Stimulated activated CD4-positive, alpha-beta T cell treated with anti-CD3 and anti-CD28 coated beads, Interleukin-4, amount 100 ng/mL, for 1 hour (primary cell): ENCODE measurements at places on chromosomes 4 and X.

DNA sequence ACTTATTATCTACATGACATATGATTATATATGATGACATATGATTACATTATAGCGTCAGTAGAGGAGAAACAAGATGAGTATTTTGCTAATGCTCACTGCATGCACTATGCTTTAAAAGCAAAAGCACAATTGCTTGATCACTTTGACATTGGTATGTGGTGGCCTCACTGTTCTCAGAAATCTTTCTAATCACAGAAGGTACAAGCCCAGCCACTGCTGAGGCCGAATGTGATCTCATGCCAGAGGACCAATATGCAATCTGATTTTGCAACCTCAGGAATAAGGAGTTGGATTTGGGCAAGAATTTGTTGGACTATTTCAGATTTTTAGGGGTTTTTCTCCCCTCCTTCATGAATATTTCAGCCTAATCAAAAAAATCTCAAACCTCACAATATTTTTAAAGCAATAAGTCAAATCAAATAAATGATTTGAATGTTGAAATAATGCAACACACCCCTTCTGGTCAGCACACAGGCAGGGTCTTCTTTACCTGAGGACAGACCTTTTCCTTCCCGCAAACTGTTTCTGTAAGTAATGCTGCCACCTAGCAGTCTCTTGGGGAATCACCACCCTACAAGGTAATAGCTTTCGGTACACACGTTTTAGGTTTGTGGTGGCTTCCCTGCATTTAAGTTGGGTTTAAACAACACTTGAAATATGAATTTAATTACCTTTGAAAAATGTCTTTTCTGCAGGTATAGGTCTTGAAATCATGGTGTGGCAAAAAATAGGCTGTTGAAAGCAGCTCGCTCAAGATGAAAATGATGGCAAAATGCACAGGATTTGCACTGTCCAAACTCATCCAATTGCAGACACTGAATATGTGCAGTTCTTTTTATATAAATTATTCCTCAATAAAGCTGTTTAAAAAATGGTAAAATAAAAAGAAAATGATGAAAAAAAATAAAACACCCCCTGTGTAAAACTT lies 4.8 kb upstream of the CXCL13 start:
- peak; percentile 6 for DNase-seq

DNA sequence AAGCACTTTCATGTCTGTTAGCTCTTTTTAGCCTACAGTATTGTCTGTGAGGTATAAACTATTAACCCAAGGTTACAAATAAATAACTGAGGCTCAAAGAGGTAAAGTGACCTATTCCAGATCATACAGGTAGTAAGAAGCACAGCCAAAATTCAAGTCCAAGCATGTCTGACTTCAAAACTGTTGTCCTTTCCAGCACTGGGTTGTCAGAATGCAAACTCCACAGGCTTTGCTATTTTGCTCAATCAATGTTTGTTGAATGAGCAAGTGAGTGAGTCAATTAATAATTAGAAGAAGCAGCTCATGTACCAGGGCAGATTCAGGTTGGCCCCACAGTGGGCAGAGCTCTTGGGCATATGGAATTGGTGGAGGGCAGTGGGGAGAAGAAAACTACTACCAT lies 134.1 kb upstream of the ARHGEF9 start:
- DNase-seq = no peak

- no peak for DNase-seq
These were observed 390.9 kb downstream of the ADAM29 start for GRCh38 chr4:175309041-175309440.

GRCh38 chrX:69795702-69796101 lies 179.8 kb downstream of the EDA start:
- no peak for DNase-seq
